Stimulated activated CD8-positive, alpha-beta memory T cell treated with anti-CD3 and anti-CD28 coated beads, Interleukin-4, amount 100 ng/mL, for 1 hour (primary cell): ENCODE measurements at places on chromosomes 6 and 20.

- DNase-seq = no peak
These were observed 480.6 kb upstream of the BTBD3 start for GRCh38 chr20:11437090-11437489.

DNA sequence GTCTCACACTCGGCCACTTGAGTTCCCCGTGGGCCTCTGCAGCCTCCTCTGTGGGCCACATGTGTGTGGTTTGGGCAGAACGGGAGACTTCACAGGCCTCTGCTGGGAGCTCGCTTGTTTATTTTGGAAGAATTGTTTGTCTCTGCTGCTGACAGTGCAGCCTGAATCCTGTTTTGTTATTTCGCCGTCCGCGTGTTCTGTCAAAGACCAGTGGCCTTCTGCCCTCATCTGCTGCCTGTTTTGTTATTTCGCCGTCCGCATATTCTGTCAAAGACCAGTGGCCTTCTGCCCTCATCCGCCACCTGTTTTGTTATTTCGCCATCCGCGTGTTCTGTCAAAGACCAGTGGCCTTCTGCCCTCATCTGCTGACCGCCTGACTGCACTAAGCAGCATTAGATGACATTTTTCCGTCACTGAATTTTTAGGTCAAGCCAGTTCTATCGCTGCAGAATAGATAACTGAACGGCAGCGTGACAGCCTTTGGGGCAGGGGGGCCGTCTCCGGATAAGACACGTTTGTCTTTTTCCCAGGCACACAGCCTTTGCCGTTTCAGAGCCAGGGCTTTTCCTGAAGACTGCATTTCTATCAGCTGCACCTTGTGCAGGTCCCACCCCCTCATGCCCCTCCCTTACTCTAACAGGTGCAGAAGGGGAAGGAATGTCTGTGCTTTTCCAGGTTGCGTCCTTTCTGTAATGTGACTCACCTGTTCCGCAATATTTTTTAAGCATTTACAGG, 158.5 kb upstream of the AFDN start:
- no peak for DNase-seq

DNA sequence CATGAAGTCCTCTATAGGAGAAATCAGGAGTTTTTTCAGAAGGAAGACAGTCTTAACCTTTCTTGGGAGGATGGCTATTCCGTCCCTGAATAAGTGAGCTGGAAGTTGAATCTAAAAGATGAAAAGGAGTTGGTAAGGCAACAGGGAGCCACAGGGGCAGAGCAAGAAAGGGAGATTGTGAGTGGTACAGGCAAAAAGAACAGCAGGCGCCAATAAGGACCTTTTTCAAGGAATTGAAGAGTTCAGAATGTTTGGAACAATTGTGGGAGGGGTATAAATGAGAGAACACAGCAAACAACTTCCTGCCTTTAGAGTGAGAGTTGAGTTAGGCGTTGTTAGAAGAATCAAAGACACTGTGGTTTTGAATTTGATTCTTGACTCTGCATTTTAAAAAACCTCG, 1003.7 kb downstream of the EPHA7 start:
- DNase-seq = no peak

- DNase-seq = no peak
These were observed 11.4 kb downstream of the PKIG start for GRCh38 chr20:44593751-44594150.

DNA sequence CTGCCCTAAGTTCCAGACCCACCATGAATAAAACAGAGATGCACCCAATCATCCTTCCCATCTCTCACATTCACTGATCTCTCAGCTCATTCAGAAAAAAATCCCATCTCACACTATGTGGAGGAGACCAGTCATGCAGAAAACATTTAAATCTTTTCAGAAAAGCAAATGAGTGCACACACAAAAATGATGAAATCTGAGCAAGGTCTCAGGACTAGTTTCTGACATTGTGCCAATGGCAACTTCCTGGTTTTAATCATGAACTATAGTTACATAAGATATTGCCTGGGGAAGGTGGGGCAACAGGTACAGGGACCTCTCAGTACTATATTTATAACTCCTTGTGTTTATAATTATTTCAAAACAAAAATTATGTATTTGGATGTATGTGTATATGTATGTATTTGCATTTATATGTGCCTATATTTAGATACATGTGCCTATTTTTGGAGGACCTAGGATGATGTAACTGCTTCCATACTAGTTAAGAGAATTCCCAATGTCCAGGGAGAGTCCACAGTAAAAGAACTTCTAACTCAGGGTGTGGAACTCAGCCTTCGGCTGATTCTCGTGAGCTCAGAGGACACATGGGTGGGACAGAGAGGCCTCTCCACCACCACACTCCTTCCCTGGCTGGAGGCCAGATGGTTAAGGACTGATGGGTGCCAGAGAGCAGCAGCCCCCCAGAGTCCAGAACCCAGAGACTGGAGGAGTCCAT, 71.7 kb upstream of the MAP3K4 start:
- DNase-seq = no peak
